Osteoblast (primary cell): ENCODE measurements at places on chromosomes 2 and 18. TPM values are rescaled to one million over a fixed set of nuclear protein-coding genes. Genes with fewer than 3 reads are reported as not detected.

DNA sequence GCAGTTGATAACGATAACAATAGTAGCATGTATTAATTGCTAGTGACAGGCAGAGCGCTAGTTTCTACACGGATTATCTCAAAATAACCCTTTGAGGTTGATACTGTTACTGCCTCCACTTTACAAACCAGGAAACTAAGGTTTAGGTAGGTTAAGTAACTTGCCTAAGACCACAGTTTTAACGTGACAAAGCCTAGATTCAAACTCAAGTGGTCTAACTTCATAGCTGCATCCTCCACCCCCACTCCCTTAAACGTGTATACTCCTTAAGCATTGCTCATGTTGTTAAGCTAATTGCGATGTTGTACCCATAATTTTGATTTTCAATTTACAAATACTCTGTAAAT lies 1.2 kb downstream of the ME2 start:
- no peak for DNase-seq

DNA sequence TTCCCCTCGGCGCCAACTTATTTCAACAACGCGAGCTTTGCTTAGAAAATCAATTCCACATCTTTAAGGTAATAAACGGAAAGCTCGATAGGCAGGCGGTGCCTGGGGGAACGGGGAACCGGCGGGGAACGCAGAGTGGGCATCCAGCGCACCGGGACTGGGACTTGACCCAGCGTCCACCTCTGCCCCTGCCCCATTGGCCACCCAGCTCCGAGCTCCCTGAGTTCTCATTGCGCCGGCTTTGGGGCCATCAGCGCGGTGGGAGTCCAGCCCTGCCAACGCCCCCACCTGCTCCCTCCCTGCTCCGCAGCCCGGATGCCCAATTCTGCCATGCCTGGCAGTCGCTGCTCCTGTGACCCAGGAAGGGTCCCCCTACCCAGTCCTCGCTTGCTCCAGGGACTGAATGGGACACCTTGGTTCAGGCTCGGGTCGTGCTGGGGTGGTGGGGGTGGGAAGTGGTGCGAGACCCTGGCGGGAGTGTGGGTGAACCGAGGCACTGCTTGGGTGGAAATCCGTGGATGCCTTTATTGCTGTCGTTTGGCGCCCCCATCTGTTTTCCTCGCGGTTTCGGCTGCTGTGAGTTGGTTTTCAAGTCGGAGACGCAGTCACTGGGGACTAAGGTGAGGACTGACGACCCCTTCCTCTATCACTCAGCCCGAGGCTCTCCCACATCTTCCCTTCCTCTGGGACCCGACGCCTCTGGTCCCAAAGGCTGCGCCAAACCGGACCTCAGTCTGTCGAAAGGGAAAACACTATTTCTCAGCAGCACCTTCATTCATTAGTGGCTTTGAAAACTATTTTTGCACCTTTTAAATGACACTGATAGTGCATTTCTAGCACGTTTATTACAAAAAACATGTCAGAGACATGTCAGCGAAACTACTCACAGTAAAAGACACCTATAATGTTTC lies 2.4 kb upstream of the EVX2 start:
- peak; percentile 87 for DNase-seq

GRCh38 chr2:167758292-167758691 lies 489.1 kb downstream of the STK39 start:
- no peak for DNase-seq

GRCh38 chr2:12262681-12263436 lies 453.9 kb upstream of the TRIB2 start:
- peak; percentile 49 for DNase-seq

GRCh38 chr2:34912084-34912483 lies 1313.0 kb upstream of the FAM98A start:
- no peak for DNase-seq

GRCh38 chr2:179438654-179439053 lies 174.0 kb upstream of the SESTD1 start:
- DNase-seq: no peak

DNA sequence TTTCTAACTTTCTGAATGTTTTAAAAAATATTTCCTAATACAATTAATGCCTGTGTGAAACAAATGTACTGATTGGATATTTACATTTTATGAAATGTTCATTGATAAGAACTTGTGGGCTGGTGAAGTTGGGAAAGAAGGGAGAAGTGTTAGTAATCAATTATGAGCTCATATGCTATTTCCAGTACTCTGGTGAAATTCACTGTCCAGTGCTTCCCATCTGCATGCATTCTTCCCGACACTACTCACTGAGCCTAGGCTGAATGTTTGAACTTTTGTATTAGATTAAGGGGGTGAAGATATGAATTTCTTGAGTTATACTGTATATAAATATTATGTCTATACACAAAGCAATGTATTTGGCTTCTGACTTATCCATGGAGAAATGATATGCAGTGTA lies 36.0 kb downstream of the SKA1 start:
- DNase-seq: peak; percentile 88

- no peak for DNase-seq
Observed at GRCh38 chr2:119317554-119317953, 49.1 kb downstream of the C2orf76 start.

GRCh38 chr18:7333025-7333562 lies 102.2 kb downstream of the LRRC30 start:
- DNase-seq: no peak

DNA sequence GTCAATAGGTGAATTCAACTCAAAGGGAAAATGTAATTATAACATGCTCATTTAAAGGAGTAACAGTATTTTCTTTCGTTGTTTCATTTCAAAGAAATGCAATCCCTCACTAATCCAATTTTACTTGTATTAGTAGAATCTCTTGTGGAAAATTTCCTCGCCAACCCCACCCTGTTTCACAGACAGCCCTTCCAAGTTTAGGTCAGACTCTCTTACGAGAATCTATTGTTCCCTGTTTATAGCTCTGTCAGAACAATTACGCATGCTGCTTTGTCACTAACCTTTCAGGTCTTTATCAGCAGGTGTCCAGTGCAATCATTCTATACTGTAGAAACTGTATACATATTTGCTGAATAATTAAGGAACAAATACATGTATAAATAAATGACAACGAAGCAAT lies 657.8 kb upstream of the LINC00305 start:
- DNase-seq: no peak

DNA sequence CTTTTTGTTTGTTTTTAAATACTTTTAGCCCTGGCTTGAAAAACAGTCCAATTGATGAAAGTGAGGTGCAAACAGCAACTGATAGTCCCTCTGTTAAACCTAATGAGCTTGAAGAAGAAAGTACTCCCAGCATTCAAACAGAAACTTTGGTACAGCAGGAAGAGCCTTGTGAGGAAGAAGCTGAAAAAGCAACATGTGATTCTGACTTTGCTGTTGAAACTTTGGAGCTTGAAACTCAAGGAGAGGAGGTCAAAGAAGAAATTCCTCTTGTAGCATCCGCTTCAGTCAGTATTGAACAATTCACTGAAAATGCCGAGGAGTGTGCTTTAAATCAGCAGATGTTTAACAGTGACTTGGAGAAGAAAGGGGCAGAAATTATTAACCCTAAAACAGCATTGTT lies 30.6 kb upstream of the DYSF start:
- DNase-seq: peak; percentile 10

GRCh38 chr18:79440316-79441110 lies 44.8 kb downstream of the NFATC1 start:
- no peak for DNase-seq

DNA sequence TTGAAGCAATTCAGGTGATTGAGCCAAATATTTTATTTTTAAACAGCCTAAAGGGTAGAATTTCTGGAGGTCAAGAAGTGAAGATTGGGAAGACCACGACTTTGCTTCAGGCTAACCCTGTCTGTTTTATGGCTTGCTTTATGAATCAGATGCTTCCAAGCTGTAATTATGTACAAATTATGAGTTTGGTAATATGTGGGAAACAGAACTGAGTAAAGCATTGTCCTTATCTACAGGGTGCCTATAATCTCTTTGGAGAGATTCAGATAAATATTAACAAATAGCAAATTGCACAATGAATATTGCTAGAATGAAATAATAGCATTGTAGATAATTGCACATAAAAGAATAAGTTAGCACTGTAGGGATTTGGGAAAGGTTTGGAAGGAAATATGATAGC lies 539.4 kb upstream of the CDH2 start:
- no peak for DNase-seq

GRCh38 chr2:233075141-233075965 lies 15.2 kb downstream of the INPP5D start:
- DNase-seq: no peak

GRCh38 chr18:38801640-38802039 lies 1236.0 kb upstream of the CELF4 start:
- no peak for DNase-seq

GRCh38 chr2:215436705-215437565 lies 1.1 kb upstream of the FN1 start:
- peak; percentile 86 for DNase-seq

DNA sequence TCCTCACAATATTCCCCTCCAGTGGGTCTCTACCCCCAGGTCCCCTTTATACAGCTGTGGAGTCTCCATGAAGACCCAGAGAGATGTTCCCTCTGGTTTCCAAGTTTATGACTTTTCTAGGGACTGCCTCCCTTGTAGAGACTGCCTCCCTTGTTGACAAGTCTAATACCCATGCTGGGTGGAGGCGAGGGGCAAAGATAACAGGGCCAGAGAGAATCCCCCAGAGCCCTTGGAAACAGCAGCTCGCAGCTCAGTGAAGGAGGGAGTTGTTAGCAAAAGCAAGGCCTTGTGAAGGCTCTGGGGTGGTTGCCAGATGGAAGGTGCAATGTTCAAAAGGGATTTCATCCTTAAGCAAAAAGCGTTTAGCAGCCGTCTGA lies 75.0 kb upstream of the GATA6 start:
- no peak for DNase-seq

- no peak for DNase-seq
Observed at GRCh38 chr18:79814373-79814772, 16.6 kb downstream of the KCNG2 start.

GRCh38 chr2:205390866-205391265 lies 291.4 kb upstream of the NRP2 start:
- DNase-seq: no peak

Gene FOXD4L1
- total RNA-seq: under 0.01 and 0.29 TPM in 2 replicates

Gene COPS9
- total RNA-seq: 70.2 and 84.9 TPM in 2 replicates

Gene DCC
- under 0.01 TPM in 1 of 2 replicates, not detected in the other for total RNA-seq

Gene ATAD2B
- total RNA-seq: 17.4 and 18.0 TPM in 2 replicates

Gene CACNB4
- 2.4 and 4.3 TPM in 2 replicates for total RNA-seq

Gene MLPH
- total RNA-seq: 25.7 and 32.1 TPM in 2 replicates

Gene MC5R
- total RNA-seq: 0.36 and 0.59 TPM in 2 replicates

Gene RESP18
- not detected in 2 replicates for total RNA-seq
